Bronchial epithelial cell (primary cell): ENCODE measurements at places on chromosomes 1 and 21. TPM values are rescaled to one million over a fixed set of nuclear protein-coding genes. Genes with fewer than 3 reads are reported as not detected.

The LCA5L gene
- 0.53 and 3.2 TPM in 2 replicates for total RNA-seq

The TRABD2B gene
- total RNA-seq, result under 0.01 TPM in 2 replicates

The KCNK2 gene
- total RNA-seq, result 1.3 TPM in 1 of 2 replicates, not detected in the other

The PSRC1 gene
- total RNA-seq, result 1.1 and 1.8 TPM in 2 replicates

The TMPRSS3 gene
- under 0.01 TPM in 1 of 2 replicates, not detected in the other for total RNA-seq

The OR2L13 gene
- total RNA-seq, result not detected in 2 replicates

The SLC9C2 gene
- not detected in 2 replicates for total RNA-seq

The CNR2 gene
- total RNA-seq, result not detected in 2 replicates

The ZFP69 gene
- total RNA-seq, result 1.9 and 2.1 TPM in 2 replicates

The KRTAP10-2 gene
- total RNA-seq, result not detected in 2 replicates

The MROH9 gene
- not detected in 2 replicates for total RNA-seq

The LIPI gene
- not detected in 2 replicates for total RNA-seq

The ADCY10 gene
- 0.26 TPM in 2 replicates for total RNA-seq

The KCNK1 gene
- total RNA-seq, result 25.8 and 37.6 TPM in 2 replicates

The LMX1A gene
- total RNA-seq, result not detected in 2 replicates

The OR2M3 gene
- total RNA-seq, result under 0.01 TPM in 1 of 2 replicates, not detected in the other

The TEDDM1 gene
- not detected in 2 replicates for total RNA-seq

The RNF207 gene
- 6.4 and 6.6 TPM in 2 replicates for total RNA-seq

The AMPD2 gene
- total RNA-seq, result 14.8 and 21.9 TPM in 2 replicates

The AADACL3 gene
- under 0.01 TPM in 1 of 2 replicates, not detected in the other for total RNA-seq

The LAD1 gene
- 156 and 220 TPM in 2 replicates for total RNA-seq

The AMY1C gene
- 0.26 TPM in 2 replicates for total RNA-seq

The SPRR1A gene
- total RNA-seq, result 41.2 TPM in 1 of 2 replicates, not detected in the other

The OLFML3 gene
- total RNA-seq, result 0.13 and 1.6 TPM in 2 replicates

The PLA2G2F gene
- total RNA-seq, result not detected in 2 replicates

The NHLH1 gene
- total RNA-seq, result not detected in 2 replicates

The PADI1 gene
- 11.8 and 32.8 TPM in 2 replicates for total RNA-seq

The EDN2 gene
- total RNA-seq, result 1.6 and 13.3 TPM in 2 replicates

The NBPF4 gene
- not detected in 2 replicates for total RNA-seq

The LRRC3 gene
- total RNA-seq, result under 0.01 and 0.38 TPM in 2 replicates

The FNDC10 gene
- 0.26 TPM in 2 replicates for total RNA-seq

The GBP3 gene
- total RNA-seq, result 3.7 and 16.5 TPM in 2 replicates

The PLPPR4 gene
- not detected in 2 replicates for total RNA-seq

The KIAA1614 gene
- 0.38 and 0.79 TPM in 2 replicates for total RNA-seq

The GLMN gene
- total RNA-seq, result 4.5 and 4.7 TPM in 2 replicates

The C8B gene
- total RNA-seq, result not detected in 2 replicates

The ZNF644 gene
- total RNA-seq, result 52.0 and 54.5 TPM in 2 replicates

The CNTN2 gene
- total RNA-seq, result under 0.01 TPM in 1 of 2 replicates, not detected in the other

The FABP3 gene
- 0.79 and 3.8 TPM in 2 replicates for total RNA-seq

The LCE1B gene
- not detected in 2 replicates for total RNA-seq

The SHISA4 gene
- 3.2 and 3.9 TPM in 2 replicates for total RNA-seq

The TBX19 gene
- 0.51 and 0.79 TPM in 2 replicates for total RNA-seq
